Esophagus squamous epithelium (tissue), 5 donors: ENCODE measurements at places on chromosomes 6 and 20.

DNA sequence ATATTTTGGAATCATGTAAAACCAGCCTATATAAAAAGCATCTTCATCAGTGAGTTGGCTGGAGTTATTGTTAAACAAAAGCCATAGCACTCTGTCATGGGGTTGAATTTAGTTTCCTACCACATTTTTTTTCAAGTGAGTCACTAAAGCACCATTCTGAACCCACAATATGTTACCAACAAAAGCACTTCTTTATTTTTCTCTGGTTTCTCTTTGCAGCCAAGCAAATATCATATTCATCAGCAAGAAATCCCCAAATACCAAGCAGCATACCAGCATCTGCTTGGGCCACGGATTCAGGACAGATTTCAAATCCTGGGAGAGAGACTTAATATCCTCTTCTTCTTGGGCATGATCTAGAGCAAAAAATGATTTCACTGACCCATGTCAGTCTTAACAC is 441.4 kb downstream of the BCKDHB start:
- no peak for DNase-seq

DNA sequence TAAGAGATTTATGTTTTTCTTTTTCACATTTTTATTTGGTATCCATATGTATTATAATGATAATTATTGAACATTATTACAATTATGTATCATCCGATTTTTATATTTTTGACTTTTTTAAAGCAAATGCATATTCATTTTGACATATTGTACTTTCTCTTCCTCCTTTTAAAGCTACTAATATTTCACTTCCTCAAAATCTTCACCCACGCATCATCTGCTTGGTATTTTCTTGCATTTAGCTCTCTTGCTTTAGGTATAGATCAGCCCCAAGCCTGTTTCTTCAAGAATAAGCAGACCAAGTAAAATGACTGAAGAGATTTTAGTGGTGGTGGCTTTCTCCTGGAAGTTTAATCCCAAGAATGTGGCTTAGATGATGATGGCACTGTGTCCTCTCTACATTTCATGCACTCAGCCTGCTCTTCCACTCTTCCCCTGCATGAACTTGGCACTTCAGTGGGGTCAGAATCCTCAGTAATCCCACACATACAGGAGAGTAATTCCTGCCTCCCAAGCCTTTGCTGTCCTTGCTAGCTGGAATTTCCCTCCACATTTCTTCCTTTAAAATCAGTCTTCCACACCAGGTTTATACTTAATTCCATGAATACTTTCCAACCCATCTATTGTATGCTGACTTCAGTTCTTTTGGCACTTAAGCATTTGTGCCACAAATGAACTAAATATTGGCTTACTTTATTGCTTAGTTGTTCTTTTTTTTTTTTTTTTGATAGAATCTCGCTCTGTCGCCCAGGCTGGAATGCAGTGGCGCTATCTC is 8.2 kb downstream of the NCOA7 start:
- DNase-seq, result no peak

- no peak for DNase-seq
Measured at GRCh38 chr6:108757357-108757756, 90.9 kb upstream of the ARMC2 start.

DNA sequence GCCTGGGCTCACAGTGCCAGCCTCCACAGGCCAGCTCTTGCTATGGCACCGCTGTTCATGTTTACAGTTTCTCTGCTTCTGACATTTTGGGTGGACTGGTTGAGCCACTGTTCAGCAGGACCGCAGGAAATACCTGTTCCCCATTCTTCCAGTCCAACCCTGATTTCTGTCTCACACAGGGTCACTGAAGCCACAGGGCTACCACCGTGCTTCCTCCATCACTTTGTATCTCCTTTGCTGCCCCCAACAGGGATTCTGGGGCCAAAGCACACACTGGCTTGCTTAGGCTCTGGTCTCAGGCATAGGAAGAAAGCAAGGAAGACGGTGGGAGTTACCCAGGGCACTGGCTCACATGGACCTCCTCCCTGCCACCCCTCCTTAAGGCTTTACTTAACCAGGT is 164.5 kb downstream of the UNC5CL start:
- DNase-seq, result no peak

GRCh38 chr20:51738877-51739447 is 29.2 kb downstream of the ATP9A start:
- no peak for DNase-seq

- no peak for DNase-seq
Measured at GRCh38 chr6:41596807-41597206, 41.5 kb upstream of the MDFI start.

DNA sequence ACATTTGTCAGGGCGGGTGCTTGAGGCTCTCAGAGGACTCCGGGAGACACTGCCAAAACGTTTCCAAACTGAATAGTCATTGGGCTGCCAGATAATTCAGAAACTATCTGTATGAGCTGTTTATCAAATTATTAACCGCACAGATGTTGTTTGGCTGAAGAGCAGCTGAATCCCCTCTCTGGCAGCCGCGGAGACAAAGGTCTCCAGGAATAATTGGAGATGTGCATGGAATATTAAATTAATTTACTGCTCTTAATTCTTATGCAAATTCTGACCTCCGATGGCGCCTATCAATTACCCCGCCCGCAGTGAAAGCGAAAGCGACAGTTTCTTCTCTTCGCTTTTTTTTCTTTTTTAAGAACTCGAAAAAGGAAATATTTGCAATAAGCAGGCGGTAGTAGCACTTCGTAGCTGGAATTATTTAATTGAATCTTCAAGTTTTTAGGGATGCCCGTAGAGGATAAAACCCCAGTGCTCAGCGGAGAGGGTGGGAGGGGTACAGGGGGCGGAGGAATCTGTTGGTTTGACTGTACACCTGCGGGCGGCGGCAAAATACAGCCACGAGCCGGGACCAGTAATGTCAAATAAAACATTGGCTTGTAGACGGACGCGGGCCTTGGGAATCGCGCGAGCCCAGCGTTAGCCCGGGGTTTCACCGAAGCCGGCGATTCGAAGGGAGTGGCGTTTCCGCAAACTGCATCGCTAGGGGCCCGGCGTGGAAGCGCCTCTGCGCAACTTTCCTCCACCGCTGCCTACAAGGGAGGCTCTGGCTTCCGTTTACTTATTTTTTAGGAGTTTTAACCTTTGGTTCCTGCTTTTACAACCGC is 6.2 kb downstream of the LINC00237 start:
- DNase-seq, result no peak

GRCh38 chr6:16331384-16332174 is 93.2 kb downstream of the GMPR start:
- no peak for DNase-seq

GRCh38 chr20:19049514-19049913 is 162.9 kb upstream of the SLC24A3 start:
- DNase-seq, result no peak

- no peak for DNase-seq
Measured at GRCh38 chr6:37262446-37263026, 4.6 kb upstream of the TMEM217 start.

- DNase-seq, result no peak
Measured at GRCh38 chr20:23052904-23053303, 3.4 kb upstream of the THBD start.

DNA sequence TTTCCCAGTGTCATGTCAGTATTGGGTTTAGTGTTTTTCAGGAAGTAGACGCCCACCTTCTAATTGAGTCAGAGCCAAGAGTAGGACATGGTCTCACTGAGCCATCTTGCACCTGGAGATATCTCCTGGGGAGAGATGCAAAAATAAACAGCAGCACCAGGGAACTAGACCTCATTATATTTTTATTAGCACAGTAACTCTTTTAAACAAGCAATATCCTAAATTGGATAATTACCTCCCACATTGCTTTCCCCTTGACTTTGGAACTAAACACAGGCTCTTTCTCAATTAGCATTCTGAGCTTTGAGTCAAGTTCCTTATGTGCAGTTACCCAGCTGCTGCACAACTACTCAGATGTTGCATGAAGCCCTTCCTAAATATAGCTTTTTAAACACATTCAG is 175.4 kb downstream of the IBTK start:
- DNase-seq, result no peak

GRCh38 chr6:53399027-53399344 is 50.2 kb upstream of the ELOVL5 start:
- DNase-seq, result no peak

DNA sequence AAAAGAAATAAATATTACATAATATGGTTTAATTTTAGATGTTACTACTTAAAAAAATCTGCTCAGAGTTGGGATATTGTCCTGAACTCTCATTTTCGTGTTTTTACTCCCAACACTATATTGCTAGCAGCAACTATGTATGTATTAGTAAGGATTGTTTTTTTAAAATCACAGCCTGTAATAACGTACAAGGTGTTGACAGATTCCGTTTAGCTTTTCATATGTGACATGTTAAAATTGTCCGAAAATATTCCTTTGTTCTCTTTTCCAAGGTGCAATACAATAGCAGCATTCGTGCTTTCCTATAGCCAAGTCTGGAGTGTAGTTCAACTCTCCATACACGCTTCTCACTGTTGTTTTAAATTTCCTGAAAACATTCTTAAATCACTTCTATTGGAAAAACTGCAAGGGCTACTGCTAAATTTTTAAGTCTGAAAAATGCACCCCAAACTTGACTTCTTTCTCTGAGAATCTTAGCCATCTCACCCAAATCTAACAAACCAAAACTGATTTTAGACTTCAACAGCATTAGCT is 59.0 kb upstream of the HFE start:
- DNase-seq, result no peak

DNA sequence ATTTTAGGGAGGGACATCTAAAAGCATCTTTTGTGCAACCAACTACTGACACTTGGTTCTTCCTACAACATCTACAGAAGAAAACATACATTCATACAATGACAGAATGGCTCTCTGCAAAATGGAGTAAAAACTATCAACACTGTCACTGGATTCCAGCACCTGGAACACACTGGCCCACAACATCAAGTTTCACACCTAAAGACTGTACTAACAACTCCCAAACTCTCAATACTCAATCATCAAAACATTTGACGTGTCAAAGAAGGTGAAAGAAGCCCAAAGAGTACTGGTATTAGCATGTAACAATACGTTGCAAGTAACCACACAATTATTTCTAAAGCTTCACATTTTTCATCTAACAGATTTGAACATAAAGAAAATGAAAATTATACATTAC is 2.1 kb downstream of the CPNE1 start:
- no peak for DNase-seq

- no peak for DNase-seq
Measured at GRCh38 chr6:189676-190075, 102.6 kb upstream of the DUSP22 start.

GRCh38 chr6:144006736-144007477 is 1.2 kb downstream of the PLAGL1 start:
- no peak for DNase-seq

DNA sequence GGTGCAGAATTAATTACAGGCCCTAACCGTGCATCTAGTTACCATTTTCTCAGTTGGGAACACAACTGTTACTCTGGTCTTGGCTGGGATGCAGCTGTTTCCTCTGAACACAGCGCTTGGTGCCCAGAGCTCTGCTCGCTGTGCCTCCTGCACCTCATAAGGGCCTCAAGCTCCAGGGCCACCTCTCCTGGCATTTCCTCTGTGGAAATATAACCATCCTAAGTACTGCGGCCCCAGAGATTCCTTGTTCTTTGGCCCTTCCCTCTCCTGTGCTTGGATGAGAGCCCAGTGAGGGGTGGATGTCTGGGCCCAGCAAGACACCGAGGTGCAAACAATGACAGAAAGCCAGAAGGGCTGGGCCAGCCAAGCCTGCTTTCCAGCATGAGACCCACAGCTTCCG is 169.9 kb upstream of the CST7 start:
- no peak for DNase-seq

- no peak for DNase-seq
Measured at GRCh38 chr6:144353871-144354314, 68.8 kb downstream of the UTRN start.

DNA sequence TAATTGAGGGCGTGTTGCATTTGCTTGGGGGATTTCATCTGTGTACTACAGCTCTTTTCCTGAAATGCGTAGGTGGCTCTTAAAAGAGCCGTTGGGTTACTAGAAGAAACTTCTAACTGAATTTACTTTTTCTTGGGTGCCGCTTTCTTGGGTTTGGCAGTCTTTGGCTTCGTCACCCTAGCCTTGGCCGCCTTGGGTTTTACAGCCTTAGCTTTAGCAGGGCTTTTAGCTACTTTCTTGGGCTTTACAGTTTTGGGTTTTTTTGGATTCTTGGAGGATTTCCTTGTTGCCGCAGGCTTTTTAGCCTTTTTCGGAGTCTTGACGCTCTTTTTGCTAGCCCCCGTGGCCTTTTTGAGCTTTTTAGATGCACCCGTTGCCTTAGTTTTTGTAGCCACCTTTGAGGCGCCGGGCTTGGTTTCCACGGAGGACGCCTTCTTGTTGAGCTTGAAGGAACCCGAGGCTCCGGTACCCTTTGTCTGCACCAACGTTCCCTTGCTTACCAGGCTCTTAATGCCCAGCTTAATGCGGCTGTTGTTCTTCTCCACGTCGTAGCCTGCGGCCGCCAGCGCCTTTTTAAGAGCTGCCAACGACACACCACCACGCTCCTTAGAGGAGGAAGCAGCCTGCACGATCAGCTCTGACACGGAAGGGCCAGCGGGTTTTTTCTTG is 54.5 kb downstream of the TRIM38 start:
- no peak for DNase-seq

DNA sequence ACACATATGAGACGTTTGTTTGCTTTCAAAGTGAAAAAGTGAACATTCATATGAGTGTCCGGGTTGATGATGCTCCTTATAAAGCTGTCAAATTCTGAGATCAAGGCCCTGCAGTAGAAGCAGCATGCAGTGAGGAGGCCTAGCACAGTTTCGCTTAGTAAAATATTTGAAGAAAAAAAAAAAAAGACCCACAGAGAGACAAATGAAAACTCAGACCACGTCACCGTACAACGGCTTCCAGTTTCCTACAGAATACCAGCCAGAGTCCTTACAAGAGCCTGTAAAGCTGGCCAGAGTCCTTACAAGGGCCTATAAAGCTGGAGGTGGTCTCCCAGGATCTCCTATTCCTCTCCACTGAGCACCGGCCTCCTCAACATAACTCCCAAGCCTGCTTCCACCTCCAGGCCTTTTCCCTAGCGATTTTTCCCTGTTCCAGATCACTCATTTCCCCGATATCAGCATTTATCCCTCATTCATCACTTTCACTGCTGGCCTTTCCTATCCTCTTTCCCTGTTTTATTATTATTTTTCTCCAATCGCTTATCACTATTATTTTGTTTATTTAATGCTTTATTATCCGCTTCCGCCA is 1.5 kb upstream of the HMGN4 start:
- no peak for DNase-seq

GRCh38 chr6:15089569-15090144 is 156.2 kb upstream of the JARID2 start:
- no peak for DNase-seq

DNA sequence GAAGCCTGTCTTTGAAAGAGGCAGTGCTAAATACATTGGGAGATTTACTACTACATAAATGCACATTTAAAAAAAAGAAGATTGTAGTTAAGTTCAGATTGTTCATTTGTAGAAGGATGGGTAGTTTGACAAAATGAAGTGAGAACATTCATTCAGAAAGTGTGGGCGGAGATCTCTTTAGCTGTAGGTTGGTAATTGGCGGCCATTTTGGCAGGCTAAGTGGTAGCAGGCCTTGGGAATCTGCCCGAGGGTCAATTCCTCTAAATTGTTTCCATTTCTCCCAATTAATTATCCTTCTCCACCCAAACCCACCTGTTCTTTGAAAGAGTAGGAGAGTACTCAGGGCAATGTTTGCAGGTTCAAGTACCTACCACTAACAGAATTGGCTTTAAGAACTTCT is 17.9 kb downstream of the SOX4 start:
- DNase-seq, result no peak
